Activated T-cell treated with anti-CD3 and anti-CD28 coated beads for 48 hours (primary cell): ENCODE measurements at places on chromosomes 11 and 22.

DNA sequence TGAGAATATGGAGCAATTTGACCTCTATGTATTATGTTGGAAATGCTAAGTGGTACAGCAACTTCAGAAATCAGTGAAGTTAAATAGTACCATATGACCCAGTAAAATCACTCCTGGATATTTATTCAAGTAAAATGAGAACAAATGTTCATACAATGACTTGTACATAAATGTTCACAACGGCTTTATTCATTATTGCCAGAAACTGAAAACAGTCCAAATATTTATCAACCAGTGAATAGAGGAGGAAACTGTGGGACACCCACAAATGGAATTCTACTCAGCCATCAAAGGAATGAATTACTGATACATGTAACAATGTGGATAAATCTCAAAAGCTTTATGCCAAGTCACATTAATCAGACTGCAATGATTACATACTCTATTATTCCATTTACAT is 416.3 kb downstream of the AASDHPPT start:
- DNase-seq, result no peak

- no peak for DNase-seq
Measured at GRCh38 chr11:23206741-23207336, 346.6 kb upstream of the CCDC179 start.

DNA sequence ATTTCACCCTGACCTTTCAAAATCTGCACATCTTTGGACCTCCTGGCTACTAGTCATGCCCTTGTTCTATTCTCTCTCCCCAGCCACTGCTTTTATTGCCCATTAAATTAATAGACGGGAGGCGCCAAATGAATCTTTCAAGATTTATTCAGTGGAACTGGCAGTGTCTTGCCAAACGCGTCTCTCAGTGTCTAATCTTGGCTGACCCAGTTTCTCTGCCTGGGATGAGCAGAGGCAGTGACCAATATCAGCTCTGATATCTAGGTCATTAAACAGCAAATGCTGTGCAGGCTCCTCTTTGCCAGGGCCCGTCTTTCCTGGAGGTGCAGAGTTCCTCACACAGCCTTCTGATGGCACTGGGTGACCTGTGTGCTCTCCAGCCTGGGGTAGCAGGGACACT is 74.0 kb downstream of the TRAF6 start:
- no peak for DNase-seq

DNA sequence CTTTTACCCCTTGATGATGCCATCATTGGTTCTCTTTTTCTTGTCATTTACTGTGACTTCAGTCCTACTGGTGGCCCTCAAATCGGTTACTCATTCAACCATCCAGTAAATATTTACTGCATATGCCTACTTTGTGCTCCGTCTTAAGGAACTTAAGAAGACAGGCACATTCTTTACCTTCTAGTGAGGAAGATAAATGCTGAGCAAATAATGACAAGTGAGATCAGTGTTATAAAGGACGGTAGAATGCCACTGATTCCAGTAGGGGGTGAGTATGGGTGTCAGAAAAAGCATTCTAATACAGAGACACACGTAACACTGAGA is 1.6 kb downstream of the ANKRD42 start:
- DNase-seq, result no peak

DNA sequence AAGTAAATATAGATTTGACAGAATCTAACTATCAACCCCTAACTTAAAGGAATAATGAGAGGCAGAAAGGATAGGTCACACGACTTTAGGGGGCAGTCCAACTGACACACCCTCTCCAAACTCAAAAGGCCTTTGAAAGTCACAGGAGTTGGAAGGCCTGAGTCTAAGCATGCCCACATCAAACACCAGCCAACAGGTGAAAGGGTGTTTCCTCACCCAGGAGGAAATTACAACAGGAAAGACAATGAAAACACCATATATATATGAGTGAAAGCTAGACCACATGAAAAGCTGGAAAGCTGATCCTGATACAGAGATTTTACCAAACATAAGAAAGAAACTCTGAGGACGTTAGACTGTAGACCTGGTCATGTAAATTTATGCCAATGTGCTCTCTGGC is 10.5 kb upstream of the DEPDC7 start:
- DNase-seq, result no peak

- no peak for DNase-seq
Measured at GRCh38 chr11:81787584-81788049, 946.0 kb downstream of the FAM181B start.

DNA sequence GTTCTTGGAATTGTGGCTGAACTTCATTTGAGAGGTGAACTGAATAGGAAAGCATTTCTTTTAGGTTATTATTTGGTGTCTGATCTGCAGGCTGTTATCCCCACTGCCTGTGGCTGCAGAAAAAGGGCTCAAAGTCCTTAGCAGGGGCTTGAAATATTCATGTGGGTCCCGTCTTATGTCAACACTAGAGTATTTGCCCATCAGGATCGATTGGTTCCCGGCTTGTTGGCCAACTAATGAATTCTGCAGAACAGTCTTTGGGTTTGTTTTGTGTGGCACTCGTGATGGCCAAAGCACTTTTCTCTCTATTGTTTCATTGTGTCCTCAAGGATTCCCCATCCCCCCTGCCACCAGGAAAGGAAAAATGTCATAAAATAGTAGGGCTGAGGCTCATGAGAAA is 211.9 kb downstream of the MYO18B start:
- DNase-seq, result no peak

DNA sequence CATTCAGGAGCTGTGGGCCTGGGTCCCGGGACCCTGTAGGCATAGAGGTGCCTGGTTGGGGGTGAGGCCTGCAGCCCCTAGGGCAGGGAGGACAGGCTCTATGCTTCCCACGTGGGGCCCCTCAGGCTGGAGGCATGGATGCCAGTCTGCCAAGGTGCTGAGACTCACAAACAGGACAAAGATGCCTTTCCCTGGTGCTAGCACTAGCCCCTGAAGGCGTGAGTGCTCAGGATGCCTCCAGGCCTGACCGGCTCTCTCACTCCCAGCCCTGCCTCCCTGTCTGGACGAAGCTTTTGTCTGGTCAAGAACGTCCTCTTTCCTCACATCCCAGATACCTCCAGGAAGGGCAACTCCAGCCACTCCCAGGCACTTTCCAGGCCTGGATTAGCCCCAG is 2.1 kb downstream of the CDC42BPG start:
- DNase-seq, result no peak

DNA sequence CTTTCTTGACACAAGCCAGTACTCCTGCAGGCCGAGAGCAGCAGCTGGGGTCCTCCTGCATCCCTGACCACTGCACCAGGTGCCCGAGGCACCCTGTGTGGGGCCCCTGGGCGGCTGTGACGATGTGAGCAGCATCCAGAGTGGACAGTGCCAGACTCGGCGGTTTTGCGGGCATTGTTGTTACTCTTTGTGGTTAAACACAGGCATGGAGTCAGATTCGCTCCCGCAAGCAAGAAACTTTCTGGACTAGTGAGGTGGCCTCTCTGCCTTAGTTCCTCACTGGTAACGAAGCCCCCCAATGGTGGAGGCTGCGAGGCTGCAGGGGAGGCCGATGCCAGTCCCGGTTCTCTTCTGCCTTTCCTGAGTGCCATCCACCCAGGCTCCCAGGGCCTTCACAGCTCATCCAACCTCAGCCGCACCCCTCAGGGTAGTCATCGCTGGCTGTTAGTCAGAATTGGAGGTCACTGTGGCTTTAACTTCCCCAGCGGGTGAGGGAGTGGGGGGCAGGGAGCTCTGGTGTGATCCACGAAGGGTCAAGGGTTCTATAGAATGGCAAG is 3.7 kb upstream of the CLDN5 start:
- no peak for DNase-seq

- no peak for DNase-seq
Measured at GRCh38 chr11:35257281-35257680, 118.3 kb downstream of the CD44 start.

- no peak for DNase-seq
Measured at GRCh38 chr11:1345737-1346513, 36.5 kb upstream of the TOLLIP start.

GRCh38 chr11:115919341-115920091 is 415.3 kb upstream of the CADM1 start:
- no peak for DNase-seq

GRCh38 chr11:15770798-15771414 is 585.4 kb downstream of the SOX6 start:
- peak; percentile 19 for DNase-seq

GRCh38 chr22:46373159-46373558 is 37.6 kb downstream of the TRMU start:
- DNase-seq, result no peak

DNA sequence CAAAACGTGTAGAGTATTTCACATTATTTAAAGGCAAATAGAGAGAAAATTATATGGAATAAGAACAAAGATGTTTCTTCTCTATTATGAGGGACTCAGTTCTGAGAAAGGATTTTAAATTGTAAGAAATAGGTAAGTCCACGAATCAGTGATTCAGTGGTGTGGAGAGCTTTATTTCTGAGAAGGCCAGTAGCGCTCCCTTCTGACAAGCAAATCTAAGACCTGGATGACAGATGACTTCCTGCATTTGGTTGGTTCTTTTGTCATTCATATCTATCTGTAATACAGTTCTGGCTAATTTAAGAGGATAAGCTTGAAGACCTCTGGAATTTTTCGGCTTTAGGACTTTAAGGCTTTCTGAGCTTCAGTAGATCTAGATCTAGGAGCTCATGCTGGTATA is 7.0 kb downstream of the CD3E start:
- no peak for DNase-seq

DNA sequence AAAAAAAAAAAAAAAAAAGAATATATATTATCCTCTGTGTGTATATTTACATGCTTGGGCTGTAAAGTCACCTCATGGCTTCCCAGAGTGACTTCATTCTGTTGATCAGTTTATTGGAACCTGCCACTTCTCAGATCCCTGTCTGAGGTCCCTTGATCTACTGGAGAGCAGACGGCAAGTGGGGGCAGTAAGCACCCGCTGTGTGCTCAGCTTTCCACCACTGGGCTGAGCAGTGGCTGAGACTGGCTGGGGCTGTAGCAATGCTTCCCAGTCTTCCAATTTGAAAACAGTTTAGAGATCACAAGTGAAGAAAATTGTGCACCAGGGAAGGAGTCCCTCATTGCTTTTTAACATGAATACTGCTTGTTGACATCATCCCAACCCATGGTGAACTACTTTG is 6.9 kb upstream of the RBM4B start:
- no peak for DNase-seq

DNA sequence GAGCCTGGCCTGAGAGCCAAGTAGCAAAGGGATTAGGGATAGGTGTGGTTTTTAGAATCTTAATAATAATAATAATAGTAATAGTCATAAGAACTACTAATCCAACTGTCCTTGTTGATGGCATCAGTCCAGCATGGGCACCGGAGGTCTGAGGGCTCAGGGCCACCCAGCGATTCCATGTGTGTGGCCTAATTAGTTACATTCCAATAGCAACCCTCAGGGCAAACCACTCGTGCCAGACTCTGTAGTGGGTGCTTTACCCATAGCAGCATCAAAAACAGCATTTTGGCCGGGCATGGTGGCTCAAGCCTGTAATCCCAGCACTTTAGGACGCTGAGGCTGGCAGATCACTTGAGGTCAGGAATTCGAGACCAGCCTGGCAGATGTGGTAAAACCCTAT is 19.0 kb upstream of the MYH9 start:
- no peak for DNase-seq

GRCh38 chr22:46057246-46058090 is 80.5 kb upstream of the WNT7B start:
- no peak for DNase-seq
